ENCODE measurements at places on chromosomes 12 and 14.
A peak's percentile ranks its signal among the peaks of the same experiment; 100 is the strongest.

- no peak for DNase-seq
Measured at GRCh38 chr12:122133192-122133950, 40.6 kb downstream of the IL31 start.

- no peak for DNase-seq
Measured at GRCh38 chr14:96745500-96746051, 51.6 kb upstream of the VRK1 start.

DNA sequence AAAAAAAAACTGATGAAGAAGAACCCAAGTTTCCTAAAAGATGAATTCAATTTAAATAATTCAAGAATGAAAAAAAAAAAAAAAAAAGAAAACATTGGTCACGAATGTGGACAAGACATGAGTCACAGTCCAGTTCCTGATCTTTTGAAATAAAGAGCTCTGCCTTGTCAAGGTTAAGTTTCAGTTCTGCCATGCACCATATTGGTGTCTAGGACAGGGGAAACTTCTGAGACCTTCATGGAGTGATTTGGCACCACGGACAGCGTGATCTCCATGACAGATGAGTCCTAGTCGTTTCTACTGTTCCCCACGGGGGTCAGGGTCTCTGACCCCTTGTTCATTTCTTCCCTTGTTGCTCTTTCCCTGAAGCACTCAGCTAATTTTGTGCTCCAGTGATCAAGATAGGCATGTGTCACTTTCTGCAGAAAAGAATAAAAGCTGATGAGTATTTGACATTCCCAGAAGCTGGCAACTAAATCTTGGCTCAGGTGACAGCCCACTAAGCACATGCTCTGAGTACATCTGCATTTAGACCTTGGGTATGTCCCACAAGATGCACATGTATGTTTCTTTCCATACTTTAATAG lies 1159.7 kb downstream of the BCL11B start:
- no peak for DNase-seq

- no peak for DNase-seq
Measured at GRCh38 chr12:101010896-101011295, 199.1 kb downstream of the SLC5A8 start.

DNA sequence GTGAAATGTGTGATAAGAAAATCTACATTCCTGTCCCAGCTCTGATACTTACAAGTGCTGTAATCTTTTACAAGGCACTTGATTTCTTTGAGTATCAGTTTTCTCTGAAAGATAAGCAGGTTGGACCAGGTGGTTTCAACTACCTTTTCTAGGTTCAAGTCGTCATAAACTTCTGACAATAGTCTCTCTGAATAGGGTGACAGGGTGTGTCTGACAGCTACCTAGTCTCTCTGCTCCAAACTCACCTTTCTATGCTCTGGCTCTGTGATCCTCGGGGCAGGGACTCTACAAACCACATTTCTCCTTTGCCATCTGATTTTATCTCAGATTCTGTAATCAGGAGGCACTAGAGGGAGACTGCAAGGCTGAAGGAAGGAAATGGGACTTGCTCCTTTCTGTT lies 137.7 kb upstream of the SYT1 start:
- DNase-seq = no peak

- peak; percentile 2 for DNase-seq
Measured at GRCh38 chr12:130041983-130042812, 120.1 kb upstream of the FZD10 start.

DNA sequence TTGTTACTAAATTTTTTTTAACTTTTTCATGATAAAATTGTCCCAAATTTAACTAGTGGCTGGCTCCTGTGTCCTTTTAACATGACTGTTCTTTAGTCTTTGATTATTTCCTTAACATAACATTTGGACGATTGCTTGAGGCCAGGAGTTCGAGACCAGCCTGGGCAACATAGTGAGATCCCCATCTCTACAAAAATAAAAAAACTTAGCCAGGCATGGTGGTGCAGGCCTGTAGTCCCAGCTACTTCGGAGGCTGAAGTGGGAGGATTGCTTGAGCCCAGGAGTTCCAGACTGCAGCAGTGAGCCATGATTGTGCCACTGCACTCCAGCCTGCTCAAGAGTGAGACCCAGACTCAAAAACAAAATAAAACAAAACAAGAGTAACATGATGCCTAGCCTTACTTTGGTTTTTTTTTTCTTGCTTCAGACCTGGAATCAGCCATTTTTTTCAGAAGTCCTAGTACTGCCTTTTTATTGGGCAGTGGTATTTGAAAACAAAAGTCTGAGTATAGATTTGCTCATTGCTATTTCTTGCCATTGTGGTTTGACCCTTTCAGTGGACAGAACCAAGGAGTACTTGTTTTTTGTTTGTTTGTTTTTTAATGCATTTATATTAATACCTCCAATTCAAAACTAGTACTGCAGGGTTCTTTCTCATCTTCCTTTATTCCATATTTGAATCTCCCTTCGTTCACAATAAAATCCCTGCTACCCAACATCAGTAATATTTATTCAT lies 4.8 kb downstream of the TOGARAM1 start:
- no peak for DNase-seq

- DNase-seq = no peak
Measured at GRCh38 chr12:60832290-60832689, 1236.5 kb downstream of the SLC16A7 start.

GRCh38 chr12:14307004-14307403 lies 58.5 kb upstream of the ATF7IP start:
- no peak for DNase-seq

DNA sequence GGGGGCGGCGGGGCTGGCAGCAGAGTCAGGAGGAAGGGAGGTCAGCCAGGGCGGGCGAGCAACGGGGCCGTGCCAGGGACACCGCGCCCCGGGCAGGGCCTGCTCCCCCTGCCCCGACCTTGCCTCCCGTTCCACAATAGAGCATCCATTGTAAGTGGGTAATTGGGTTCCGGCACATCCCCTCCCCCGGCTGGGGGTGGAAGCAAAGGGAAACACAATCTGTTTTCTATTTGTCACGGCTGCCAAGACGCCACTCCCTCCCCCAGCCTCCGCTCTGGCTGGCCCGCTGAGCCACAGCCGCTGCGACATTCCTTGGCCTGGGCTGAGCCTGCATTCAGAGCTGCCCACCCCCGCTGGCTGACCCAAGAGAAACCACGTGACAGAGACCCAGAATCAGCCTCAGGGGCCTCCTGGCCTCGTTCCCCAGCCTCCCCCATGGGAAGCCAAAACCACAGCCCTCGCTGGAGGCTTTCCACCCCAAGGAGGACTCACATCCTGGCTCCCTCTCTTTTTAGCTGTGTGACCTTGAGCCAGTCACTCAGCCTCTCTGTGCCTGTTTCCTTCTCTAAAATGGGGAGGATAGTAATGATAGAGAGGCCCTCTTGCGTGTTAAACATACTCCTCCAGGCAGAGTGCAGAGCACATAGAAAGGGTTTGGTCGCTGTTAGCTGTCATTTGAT lies 117.6 kb downstream of the SCARB1 start:
- peak; percentile 77 for DNase-seq

DNA sequence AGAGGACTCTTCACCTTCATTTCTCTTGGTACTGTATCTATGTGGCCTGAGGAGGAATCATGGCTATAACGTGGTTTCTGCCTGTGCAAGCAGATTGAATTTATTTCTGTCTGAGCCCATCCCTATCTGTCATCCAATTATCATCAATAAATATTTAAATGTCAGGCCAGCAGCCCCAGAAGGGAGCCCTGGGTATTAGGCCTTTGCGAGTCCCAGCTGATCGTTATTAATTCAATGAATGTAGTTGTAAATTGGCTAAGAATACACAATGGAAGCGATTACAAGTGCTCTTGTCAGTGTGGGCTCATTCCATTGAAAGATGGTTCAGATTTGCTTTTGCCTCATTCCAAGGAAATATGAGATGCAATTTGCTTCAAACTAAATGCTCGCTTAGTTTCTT lies 142.0 kb downstream of the KTN1 start:
- DNase-seq = no peak

- DNase-seq = no peak
Measured at GRCh38 chr12:124913474-124914391, 717 bp downstream of the UBC start.

GRCh38 chr12:39413836-39414771 lies 28.8 kb downstream of the KIF21A start:
- no peak for DNase-seq

DNA sequence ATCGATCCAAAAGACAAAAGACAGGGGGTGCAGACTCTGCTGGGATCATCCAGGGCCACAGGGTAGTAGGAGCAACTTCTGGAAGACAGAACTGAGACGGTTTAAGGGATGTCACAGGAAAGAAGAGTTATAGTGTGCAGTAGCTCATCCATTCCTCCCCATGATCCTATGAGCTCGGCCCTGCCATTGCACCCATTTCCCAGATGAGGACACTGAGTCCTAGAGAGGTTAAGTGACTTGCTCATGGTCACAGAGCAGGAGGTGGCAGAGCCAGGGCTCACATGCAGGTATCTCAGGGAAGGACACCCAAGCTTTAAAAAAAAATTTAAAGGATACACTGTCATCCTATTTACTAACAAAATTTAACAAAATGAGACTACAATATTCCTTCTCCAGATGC lies 86.1 kb upstream of the FZD10 start:
- no peak for DNase-seq

GRCh38 chr12:106137530-106138356 lies 1.0 kb downstream of the NUAK1 start:
- no peak for DNase-seq

- DNase-seq = no peak
Measured at GRCh38 chr14:23694085-23694948, 58.2 kb downstream of the DHRS2 start.

DNA sequence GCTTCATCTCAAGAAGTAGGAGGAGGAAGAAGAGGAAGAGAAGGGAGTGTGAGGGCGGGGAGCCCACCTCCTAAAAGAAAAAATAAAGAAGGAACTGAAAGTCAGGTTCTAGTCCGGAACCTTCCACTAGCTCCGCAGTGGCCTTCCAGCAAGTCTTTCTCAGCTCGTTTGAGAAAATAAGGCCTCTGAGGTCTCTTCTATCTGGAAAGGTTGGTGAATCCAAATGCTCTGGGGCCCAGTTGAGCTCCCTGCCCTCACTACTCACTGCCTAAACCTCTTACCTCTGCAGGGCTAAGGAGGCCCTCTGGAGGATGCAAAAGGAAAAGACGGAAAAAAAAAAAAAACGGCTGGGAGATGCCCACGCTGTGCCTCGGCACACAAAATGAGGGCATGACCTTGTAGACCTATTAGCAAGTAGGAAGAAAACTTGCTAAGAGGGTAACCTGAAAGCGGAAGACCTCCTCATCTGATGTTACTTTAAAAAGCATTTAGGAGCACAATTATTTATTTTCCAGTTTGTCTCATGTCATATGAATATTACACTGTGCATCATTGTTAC lies 35.9 kb downstream of the FBLN5 start:
- DNase-seq = no peak

DNA sequence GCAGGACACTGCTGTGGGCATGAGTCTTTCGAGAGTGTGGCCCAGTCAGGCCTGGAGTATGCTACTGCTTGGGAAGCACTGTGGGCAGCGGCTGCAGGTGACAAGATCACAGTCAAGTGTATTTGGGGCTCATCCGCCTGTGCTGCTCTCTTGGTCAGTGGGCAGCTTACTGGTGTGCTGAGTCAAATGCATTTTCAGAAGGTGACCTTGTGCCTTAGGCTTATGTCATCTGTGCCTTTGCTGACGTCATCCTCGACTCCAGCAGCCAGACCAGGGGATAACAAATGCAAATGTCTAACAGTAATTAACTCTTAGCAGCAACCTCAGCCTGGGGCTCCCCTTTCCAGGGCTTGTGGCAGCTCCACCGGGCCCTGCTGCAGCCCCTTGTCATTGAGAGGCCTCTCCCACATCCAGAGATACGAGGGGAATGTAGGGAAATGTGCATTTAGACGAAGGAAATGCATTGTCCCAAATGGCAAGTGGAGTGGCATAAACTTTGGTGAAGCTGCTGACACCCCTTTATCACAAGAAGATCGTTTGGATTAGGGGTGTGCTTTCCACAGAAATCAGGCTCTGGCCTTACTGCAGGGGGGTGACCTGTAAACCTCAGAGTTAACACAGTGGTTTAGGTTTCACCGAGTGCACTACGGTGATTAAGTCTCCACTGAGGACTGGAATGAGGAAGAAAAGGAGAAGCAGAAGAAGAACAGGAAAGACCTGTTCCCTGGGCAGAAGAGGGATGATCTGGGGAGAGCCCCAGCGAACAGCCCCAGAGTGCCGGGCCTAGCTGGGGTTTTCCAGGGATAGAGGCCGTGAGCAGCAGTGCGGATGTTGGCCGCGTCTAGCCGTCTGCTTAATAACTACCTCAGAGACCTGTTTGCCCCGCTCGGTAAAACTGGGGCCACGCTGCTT lies 39.7 kb downstream of the PSMA6 start:
- no peak for DNase-seq

GRCh38 chr14:60204104-60204842 lies 39.1 kb upstream of the DHRS7 start:
- DNase-seq = no peak

DNA sequence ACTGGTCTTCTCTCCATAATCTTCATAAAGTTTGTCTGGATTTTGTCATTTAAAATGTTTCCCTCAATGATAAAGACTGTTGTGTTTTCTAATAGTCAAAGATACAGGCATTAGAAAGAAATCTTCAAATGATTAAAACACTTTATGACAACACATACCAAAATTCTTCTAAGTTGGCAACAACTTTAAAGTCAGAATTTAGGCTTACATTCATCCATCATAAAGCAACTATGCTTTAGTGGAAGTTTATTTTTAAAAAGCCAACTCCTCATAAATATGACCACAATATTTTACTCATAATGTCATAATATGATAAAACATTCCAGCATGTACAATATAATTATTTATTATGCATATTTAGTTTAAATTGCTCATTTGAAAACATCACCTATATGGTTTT lies 17.2 kb upstream of the CCER1 start:
- no peak for DNase-seq

DNA sequence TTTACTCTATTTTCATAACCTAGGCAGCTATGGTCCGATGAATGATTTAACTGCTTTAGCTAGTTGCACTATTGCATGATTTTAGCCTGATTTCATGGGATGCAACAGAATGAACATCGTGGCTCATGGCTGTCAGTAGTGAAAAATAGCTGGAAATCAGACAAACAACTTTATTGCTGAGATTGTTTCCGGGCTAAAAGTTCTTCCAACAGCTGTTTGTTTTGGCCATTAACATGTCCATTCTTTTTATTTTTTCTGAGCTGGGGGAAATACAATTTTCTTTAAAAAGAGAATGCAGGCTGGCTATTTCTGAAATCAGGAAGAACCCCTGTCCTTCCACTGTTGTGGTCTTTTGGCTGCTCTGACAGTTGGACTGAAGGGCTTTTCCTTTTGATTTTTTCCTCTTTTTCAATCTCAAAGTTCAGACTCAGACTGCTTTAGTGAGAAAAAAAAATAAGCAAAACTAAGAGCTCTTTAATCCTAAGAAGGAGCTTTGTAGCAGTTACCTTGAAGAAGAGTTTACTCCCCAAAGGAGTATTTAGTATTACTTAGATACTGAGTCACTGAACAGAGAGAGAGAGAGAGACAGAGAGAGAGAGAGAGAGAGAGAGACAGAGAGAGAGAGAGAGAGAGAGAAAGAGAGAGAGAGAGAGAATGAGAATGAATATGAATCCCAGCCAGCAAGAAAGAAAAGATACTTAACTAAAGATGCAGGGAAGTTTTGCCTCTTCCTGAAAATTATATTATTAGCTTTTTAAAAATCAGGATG lies at the start of gene NAV3:
NAV3 (plus strand) TSS at position 312 of the 769 bp plus-strand sequence. CDS start 568 bp downstream, outside the sequence.
- no peak for DNase-seq

- DNase-seq = no peak
Measured at GRCh38 chr12:103813949-103814348, 27.1 kb downstream of the NT5DC3 start.

- no peak for DNase-seq
Measured at GRCh38 chr12:9344541-9344940, 136.3 kb upstream of the PZP start.
